Central memory CD8-positive, alpha-beta T cell (primary cell): ENCODE measurements at places on chromosomes 1 and 21.

DNA sequence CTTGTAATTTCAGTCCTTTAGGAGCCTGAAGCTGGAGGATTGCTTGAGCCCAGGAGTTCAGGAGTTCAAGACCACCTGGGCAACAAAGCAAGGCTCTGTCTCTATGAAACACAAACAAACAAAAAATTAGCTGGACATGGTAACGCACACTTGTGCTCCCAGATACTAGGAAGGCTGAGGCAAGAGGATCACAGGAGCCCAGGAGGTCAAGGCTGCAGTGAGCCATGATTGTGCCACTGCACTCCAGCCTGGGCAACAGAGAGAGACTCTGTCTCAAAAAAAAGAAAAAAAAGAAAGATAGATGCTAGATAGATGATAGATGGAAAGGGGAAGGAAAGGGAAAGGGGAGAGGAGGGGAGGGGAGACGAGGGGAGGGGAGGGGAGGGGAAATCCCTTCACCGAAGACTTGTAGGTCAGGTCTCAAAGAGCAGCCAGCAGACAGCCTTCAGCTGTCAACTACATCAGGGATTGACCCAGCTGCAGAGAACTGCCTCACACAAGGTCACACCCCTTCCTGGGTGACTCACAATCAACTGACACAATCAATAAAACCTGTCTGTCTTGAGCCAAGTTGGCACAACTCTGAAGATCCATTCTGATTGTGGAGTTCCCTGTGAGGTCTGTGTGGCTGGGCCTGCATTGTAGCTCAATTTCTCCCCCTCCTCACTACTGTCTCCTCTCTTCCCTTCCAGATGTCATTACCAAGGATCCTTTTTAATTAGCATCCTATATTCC, 200.6 kb downstream of the RGS7 start:
- DNase-seq, result no peak

GRCh38 chr21:35940074-35940927, 120.0 kb downstream of the SETD4 start:
- no peak for DNase-seq

DNA sequence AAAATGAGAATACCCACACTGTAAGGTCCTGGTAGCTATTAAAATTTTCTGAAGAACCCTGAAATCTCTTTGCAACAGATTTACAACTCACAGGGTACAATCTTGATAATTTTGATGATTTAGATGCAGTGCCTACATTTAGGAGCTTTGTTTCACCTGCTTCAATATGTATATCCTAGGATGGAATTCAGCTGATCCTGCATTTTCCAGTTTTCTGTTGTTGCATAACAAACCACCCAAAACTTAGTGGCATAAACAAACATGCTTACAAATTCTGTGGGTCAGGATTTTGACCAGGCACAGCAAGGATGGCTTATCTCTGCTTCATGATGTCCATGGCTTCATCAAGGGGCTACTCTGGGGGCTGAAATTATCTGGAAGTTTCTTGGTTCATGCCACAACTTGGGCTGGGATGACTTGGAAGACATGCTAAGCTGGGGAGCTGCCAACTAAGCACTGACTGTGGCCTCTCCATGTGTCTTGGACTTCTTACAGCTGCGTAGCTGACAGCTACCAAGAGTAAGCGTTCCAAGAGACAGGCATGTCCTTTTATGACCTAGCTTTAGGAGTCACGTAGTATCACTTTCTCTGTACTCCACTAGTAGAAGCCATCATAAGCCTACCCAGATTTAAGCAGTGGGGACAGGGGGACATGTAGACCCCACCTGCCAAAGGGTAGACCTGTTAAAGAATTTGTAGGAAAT, 108.5 kb downstream of the CACHD1 start:
- DNase-seq, result no peak

- no peak for DNase-seq
Measured at GRCh38 chr1:64525116-64525686, 55.3 kb downstream of the CACHD1 start.

- no peak for DNase-seq
Measured at GRCh38 chr1:47226121-47226838, 5.7 kb downstream of the TAL1 start.

DNA sequence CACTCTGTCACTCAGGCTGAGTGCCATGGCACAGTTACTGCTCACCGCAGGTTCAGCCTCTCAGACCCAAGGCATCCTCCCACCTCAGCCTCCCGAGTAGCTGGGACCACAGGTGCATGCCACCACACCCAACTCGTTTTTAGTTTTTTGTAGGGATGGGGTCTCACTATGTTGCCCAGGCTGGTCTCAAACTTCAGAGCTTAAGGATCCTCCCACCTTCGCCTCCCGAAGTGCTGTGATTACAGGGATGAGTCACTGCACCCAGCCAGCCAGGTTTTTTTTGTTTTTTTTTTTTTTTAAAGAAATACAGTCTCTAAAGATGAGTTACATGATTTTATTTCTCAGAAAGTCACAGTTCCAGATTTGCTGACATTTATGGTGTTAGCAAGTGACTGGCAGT, 29.0 kb downstream of the BACE2 start:
- no peak for DNase-seq

DNA sequence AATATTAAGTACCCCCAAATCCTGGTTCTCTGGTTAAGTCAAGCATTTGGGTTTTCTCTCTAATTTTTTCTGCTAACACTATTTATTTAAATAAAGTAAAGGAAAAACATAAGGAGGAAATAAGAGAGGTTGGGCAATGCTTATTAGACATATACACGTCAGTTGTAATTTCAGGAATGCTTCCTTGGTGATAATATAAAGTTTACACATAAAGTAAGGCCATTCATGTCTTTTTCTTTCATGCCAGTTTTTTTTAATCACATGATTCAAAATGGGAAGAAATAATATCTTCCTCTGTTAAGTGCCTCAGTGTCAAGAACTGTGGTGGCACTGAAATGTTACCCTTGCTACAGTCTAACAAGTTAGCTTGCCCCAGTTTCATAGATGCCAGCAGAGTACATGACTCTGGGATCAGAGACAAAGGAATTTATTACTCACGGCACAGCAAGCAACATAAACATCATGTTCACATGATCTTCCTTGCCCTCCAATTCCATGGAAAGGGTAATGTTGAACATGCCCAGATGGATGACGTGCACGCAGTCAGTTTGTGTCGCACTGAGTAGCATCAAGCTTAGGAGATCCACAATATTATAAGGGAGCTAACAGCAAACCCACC, 184.9 kb downstream of the PLA2G4A start:
- DNase-seq, result no peak

GRCh38 chr1:51948491-51948915, 42.0 kb downstream of the RAB3B start:
- DNase-seq, result no peak

DNA sequence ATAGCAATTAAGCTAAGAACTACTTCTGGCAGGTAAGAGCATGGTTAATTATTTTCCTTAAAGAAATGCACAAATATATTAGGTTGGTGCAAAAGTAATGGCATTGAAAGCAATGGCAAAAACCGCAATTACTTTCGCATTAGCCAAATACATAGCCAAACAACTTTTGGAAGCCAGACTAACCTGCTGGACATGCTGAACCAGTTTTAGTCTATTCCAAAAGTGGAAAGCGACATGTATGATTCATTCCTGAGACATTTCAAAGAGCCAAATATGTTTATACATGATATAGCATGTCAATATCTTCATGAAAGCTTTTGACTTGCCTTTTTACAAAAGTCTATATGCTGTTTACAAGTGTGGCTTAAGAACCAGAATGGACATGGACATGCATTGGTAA, 23.4 kb upstream of the DR1 start:
- DNase-seq, result no peak

GRCh38 chr1:40049725-40050124, 9.2 kb downstream of the CAP1 start:
- no peak for DNase-seq

- no peak for DNase-seq
Measured at GRCh38 chr21:29170944-29171343, 40.5 kb downstream of the MAP3K7CL start.

DNA sequence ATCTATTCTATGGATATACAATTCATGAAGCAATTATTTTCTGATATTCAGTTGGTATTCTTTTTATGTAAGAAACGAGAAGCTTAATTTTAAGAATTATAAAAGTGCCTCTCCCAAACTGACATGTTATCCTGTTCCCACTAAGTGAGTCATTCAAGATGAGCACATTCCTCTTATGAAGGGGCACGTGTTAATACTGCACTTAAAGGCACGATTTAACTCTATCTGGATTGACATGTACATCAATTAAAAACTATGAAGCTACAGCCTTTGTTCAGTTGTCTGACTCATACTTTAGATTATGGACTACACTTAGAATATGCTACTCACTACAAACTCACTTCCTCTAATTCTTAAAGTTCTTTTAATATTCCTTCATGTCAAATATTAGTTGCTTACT, 111.6 kb downstream of the CYYR1 start:
- no peak for DNase-seq
